ENCODE measurements at places on chromosomes 12 and 14.

- DNase-seq: no peak
Measured at GRCh38 chr12:72901685-72902084, 629.5 kb downstream of the TRHDE start.

GRCh38 chr12:11630046-11630706, 19.3 kb upstream of the ETV6 start:
- DNase-seq: peak; percentile 34

GRCh38 chr12:128940090-128940888, 87.0 kb downstream of the GLT1D1 start:
- no peak for DNase-seq

DNA sequence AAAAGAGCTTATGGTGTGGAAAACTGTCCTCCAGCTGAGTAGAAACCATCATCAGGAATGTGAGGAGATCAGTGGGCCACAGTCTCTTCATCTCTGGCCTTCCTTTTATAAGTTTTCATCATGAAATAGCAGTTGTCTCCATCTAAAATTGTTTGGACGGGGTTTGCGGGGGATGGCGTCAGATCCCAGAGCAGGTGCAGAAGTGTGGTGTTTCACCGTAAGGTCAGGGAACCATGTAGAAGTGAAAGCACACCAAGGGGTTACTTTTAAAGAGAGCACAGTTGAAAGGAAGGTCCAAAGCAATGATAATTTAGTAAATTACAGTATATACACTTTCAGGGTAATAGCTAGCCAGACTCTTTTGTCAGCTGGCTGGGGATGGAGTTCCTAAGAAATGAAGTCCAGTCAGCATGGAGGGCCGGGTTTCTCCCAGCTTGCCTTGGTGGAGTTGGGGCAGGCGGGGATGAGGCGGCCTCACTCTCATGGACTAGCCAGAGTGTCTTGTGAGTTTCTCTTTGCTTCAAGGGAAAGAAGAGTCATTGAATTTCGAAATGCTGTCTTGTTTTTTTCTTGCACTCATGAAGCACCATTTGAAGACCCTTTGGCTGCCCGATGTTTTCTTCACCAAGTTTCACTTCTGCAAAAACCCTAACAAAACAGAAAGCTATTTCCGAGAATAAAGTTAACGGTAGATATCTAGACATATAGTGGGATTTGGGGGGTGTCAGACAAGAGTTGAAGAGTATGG, 100.6 kb downstream of the ETV6 start:
- peak; percentile 70 for DNase-seq

DNA sequence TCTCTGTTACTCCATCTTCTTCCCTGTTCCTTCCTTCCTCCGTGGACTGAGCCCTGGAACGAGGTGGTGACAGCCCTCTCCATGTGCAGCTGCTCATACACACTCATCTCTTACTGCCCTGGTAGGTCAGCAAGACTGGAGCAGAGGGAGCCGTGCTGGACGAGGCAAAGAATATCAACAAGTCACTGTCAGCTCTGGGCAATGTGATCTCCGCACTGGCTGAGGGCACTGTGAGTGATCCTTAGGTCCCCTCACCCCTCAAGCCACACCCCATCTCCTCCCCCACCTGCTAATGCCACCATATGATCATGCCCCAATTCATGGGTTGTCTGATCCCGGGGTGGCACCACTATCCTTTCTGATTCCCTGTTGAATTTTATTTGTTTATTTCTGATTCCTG, 19.0 kb downstream of the KIF5A start:
- DNase-seq: no peak

- DNase-seq: no peak
Measured at GRCh38 chr14:38138473-38139138, 69.1 kb upstream of the SSTR1 start.

DNA sequence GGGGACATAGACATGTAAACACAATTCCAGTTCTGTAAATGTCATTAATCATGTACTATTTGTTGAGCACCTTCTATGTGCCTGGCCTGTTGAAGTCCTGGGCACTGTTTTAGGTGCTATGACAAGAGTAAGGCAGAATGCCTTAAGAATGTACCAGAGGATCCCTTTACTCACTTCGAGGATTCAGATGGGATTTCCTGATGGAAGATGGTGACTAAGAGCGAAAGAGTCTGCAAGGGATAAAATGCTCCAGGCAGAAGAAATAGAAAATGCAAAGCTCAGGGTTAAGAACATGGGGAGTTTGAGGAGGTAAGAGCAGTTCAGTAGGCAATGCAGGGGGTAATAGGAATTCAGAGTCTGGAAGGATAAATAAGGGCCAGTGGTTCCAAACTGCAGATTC, 671.3 kb upstream of the TBX3 start:
- no peak for DNase-seq

DNA sequence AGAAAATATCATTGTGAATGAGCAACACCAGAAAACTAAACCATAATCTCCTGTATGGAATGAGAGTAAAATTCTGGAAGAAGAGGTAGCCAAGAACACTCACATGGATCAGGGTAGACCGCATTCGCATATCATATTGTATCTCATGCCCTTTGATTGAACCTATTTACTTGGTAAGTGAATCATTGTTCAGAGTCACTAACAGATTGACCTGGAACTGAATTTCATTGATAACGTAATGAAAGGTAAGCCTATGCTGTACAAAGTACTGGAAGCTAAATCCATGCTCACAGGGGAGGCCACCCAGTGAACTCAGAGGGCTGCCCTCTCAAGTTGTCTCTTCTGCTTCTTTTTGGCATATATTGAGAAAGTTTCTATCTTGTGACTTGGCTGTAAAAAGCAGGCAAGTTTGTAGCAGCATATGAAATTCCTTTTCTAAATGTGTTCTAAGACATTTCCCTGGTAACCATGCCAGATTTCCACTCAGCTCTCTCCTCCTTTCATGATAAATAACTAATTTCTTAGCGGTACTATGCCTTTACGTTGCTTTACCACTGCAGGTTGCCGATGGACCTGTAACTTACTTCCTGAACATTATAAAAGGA, 91.4 kb downstream of the PLCZ1 start:
- DNase-seq: no peak

DNA sequence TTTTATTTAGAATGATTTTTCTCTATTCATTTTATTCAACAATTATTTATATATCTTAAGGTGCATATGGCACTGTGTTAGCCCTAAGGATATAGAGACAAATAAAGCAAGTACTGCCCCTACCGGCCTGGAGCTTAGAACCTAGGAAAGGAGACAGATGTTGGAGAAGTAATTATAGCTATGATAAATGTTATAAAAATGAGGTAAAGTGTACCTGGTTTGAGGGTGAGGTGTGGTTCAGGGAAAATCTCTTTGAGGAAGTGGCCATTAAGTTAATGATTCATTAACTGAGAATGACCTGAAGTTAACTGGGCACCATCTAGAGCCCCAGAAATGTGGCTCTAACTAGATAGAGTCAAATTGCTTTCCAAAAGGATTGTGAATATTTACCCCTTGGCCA, 31.9 kb downstream of the CDKL1 start:
- DNase-seq: no peak

DNA sequence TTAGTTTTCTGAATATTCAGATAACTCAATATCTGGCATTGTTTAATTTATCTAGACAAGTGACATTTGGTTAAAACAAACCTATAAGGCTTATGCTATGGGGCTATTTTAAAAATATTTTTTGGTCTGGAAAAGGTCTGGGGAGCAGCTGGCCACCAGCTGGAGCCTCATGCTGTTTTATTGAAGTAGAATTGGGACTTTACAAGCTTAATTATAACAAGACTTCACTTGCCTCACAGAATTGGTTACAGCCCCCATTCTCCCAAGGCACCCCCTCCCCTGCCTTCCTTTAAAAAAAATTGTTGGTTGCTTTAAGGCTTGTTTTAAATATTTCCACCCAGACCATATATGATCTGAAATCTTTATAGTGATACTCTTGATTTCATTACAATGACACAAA, 453.9 kb downstream of the ADAMTS20 start:
- DNase-seq: no peak

GRCh38 chr12:93279565-93280412, 97.9 kb upstream of the NUDT4 start:
- DNase-seq: no peak

DNA sequence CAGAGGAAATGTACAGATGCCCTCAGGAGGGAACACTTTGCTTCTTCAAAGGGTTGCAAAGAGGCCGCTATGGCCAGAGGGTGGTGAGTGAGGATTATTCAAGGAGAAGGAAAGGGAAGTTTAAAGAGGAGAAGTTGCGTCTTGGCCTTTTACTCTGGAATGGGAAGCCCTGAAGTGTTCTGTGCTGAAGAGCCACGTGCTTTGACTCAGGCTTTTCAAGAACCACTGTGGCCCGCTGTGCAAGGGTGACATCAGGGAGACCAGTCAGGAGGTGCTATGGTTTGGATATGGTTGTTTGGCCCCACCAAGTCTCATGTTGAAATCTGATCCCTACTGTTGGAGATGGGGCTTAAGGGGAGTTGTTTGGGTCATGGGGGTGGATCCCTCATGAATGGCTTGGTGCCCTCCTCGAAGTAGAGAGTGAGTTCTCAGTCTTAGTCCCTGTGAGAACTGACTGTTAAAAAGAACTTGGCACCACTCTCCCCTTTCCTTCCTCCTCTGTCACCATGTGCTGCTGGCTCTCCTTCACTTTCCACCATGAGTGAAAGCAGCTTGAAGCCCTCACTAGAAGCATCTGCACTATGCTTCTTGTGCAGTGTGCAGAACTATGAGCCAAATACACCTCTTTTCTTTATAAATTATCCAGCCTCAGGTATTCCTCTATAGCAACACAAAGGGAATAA, 66.1 kb upstream of the DUSP6 start:
- no peak for DNase-seq

- no peak for DNase-seq
Measured at GRCh38 chr12:131557078-131557709, 153.7 kb upstream of the SFSWAP start.

DNA sequence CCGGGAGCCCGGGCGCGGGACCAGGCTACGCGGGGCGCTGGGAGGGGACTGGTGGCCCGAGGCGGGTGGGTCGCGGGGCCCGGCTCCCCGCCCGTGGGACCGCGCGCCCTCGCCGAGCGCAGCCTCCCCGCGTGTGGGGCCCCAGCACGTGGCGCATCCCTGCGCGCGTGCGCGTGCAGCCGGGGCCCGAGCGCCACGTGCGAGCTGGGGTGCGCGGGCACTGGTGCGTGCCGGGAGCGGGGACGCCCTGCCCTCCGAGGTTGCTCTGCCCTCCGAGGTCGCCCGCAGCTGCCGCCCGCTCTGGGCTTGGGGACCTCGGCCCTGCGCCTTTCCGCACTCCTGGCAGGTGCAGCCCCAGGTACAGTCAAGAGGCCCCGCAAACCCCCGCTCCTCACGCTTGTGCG, 365 bp upstream of the CCDC88C start:
- peak; percentile 90 for DNase-seq

DNA sequence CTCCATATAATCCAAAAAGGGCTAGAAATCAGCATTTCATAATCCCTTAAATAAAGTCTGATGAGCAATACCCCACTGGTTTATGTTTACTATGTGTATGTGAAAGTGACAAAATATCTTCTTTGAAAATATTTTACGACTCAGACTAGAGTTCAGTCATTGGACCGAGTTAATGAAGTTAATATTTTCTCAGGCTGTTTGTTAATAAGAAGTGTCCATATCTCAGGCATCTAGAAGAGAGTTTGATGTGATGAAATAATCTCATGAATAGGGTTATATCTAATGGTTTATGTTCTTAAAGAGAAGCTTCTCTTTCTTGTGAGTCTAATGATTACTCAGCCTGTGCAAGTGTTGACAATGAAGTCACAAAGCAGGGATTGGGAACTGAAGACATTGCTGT, 51.8 kb downstream of the WIF1 start:
- no peak for DNase-seq

DNA sequence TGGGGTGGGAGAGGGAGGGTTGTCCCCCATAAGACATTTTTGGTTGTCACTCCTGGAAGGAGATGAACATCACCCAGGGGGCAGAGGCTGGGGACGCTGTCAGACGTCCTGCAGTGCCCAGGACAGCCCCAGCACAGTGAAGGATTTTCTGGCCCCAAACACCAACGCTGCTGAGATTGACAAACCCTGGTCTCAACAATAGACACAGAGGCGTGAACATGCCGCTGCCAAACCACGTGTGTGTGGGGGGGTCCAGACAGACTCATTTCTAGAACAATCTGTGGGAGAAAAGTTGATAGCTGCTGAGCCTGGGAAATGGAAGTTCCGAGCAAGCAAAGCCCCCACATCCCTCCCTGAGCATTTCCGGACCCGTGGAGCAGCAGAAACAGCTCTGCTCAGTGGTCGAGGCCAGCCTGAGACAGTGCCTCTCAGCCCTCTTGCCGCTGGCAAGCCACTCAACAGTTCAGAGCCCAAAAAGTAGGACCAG, 43.8 kb upstream of the CLMN start:
- DNase-seq: no peak

- DNase-seq: peak; percentile 12
Measured at GRCh38 chr14:88384718-88385117, 739 bp upstream of the SPATA7 start.

DNA sequence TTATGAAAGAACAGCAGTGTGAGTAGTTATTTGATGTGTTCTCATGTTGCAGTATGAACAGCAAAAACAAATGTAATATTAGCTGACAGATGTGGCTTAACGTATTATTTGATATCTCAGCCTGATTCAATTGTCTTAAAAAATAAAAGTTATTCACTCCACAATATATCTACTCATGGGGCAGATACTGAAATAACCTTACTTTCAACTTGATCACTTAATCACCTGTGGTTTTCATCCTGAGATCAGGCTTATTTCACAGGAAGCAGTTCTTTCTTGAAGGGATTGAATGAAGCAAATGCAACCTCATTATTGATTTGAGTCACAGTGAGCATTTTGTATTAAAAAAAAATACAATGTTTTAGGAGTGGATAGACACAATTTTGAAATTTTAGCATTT, 90.3 kb downstream of the AKAP6 start:
- DNase-seq: no peak

- no peak for DNase-seq
Measured at GRCh38 chr14:93267149-93267711, 60.2 kb downstream of the UBR7 start.

DNA sequence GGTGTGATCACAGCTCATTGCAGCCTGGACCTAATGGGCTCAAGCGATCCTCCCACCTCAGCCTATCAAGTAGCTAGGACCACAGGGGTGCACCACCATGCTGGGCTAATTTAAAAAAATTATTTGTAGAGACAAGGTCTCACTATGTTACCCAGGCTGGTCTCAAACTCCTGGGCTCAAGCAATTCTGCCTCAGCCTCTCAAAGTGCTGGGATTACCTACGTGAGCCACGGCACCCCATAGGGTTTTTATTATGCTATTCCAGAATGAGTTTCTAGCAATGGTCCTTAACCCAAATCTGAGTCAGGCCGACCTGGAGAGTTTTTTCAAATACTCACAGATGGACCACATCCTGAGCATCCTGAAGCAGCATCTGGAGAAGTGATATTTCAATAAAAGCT, 159.8 kb downstream of the CPNE8 start:
- DNase-seq: no peak

- DNase-seq: no peak
Measured at GRCh38 chr12:121034616-121035305, 4.3 kb downstream of the OASL start.

DNA sequence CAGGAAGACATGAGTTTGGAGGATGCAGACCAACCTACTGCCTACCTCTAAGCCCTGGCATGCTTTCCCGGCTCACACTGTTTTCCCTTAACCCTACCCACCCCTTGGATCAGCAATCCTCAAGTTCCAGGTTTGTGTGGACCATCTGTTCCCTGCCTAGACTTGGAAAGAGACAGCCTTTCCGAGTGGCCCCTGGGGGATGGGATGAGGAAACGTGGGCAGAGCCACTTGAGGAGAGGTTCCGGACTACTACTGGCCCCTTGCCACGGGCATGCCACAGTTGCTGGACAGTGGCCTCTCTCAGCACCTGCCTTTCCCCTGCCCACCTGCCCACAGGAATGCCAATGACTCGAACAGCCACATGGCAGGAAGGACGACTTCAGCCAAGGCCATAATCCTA, 135.9 kb downstream of the SLC15A4 start:
- DNase-seq: no peak

GRCh38 chr14:51424041-51424440, 184.0 kb downstream of the TMX1 start:
- peak; percentile 6 for DNase-seq
